ENCODE measurements at places on chromosomes 16 and 17.

- no peak for DNase-seq
Observed at GRCh38 chr17:79098282-79098867, 23.8 kb downstream of the ENGASE start.

- DNase-seq, result no peak
Observed at GRCh38 chr17:56638591-56639051, 45.1 kb downstream of the NOG start.

DNA sequence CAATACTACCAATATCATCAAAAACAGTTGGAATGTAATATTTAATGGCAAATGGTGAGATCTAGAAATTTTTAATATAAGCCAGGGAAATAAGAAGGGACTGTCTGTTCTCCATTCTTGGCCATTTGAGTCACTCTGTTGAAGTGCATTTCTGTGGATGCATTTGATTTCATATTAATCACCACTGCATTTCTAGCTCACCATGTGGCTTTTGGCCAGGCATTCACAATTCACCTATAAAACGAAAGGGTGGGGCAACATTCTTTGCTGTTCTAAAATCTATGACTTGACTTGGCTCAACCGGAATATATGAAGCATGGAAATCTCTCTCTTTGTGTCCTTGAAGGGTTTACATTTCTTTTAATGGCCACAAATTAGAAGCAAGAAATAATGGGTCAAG is 483.0 kb downstream of the SLC39A11 start:
- no peak for DNase-seq

- peak; percentile 68 for DNase-seq
Observed at GRCh38 chr17:18185391-18185790, 1.8 kb downstream of the ALKBH5 start.

- DNase-seq, result peak; percentile 18
Observed at GRCh38 chr17:38636054-38636453, 30.3 kb upstream of the SRCIN1 start.

DNA sequence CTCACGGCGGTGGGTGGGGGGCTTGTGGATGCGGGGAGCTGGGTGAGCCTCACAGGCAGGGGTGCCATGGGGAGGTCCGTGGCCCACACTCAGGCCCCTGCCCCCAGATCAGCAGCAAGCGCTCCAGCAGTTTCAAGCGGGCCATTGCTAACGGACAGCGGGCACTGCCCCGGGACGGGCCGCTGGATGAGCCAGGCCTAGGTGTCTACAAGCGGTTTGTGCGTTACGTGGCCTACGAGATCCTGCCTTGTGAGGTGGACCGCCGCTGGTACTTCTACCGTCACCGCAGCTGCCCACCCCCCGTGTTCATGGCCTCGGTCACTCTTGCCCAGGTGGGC is 1.1 kb downstream of the RHBDL1 start:
- DNase-seq, result no peak

DNA sequence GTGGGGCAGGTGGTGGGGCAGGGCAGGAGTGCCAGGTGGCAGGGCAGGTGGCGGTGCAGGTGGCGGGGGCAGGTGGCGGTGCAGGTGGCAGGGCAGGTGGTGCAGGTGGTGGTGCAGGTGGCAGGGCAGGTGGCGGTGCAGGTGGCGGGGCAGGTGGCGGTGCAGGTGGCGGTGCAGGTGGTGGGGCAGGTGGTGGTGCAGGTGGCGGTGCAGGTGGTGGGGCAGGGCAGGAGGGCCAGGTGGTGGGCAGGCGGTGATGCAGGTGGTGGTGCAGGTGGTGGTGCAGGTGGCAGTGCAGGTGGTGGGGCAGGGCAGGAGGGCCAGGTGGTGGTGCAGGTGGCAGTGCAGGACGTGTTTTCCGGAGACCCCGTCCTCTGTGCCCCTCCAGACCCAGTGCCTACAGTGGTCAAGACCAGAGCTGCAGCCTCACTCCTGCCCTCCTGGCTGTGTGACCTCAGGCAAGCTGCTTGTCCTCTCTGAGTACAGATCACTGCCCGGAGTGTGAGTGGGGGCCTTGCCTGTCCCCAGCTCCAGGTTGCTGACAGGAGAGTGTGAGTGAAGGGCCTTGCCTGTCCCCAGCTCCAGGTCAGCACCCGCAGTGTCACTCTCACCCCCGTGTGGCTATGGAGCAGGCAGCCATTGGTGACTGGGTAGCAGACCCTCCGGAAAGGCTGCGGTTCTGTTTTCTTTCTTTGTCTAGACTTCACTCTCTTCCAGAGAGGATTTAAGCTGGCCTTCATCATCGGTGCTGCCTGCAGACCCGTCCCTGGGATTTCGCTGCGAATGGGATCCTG is 16.1 kb upstream of the NPTX1 start:
- DNase-seq, result peak; percentile 59

DNA sequence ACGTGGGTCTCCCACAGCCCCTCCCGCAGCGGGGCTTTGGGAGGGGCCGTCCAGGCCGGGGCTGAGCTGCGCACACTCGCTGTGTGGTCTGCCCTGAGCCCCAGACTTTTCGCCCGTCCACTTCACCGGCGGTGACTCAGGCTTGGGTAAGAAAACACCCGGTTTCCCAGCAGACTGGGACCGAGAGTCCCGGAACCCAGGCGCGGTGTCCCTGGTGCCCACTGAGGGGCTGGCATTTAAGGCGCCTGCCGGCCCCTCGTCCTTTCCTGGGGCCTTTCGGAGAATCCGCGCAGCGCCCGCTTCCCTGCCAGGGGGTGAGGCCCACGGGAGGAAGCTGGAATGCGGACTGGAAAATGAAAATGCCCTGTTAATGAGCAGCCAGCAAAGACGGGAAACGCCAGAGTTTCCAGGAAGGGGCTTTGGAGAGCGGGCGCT is 100.3 kb downstream of the C16orf95 start:
- no peak for DNase-seq

GRCh38 chr17:80790021-80790765 is 201.4 kb upstream of the CHMP6 start:
- no peak for DNase-seq

- DNase-seq, result peak; percentile 81
Observed at GRCh38 chr16:12573730-12574383, 229.8 kb downstream of the CPPED1 start.

- no peak for DNase-seq
Observed at GRCh38 chr17:71765437-71765836, 355.4 kb upstream of the SOX9 start.

GRCh38 chr16:30340621-30341020 is 14.5 kb downstream of the CD2BP2 start:
- DNase-seq, result no peak

GRCh38 chr17:40452216-40452787 is 9.1 kb downstream of the IGFBP4 start:
- DNase-seq, result no peak

GRCh38 chr17:78117027-78117981 is 11.3 kb downstream of the TMC6 start:
- DNase-seq, result peak; percentile 73

GRCh38 chr17:35170968-35171771 is 23.0 kb downstream of the SLC35G3 start:
- DNase-seq, result no peak

- DNase-seq, result peak; percentile 44
Observed at GRCh38 chr16:1150511-1150982, 2.4 kb upstream of the CACNA1H start.

DNA sequence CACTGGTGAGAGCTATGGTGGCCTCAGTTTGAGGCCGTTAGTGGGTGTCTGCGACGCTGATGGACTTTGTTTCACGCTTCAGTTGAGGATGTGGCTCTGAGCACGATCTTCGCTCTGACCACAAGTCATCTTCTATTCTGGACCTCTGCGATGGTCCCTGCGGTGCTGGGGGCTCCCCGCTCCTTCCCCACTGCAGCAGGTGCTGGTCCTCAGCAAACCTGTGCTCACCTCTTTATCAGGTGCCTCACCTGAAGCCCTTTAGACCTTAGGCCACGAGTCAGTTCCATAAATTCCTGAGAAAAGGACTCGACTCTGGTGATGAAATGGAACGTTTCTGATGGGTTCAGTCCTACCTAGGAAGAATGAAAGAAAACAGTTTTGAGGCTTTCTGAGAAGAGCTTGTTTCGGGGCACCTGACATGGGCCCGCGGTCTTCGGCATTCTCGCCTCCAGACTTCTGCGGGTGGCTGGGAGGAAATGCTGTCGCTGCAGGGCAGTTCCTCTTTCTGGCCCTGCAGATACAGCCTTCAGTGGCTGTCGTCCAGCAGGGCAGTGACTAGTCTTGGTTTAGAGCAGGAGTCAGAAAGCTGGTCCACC is 4.7 kb downstream of the KCTD5 start:
- DNase-seq, result no peak

GRCh38 chr17:14575471-14575953 is 274.6 kb downstream of the HS3ST3B1 start:
- no peak for DNase-seq

GRCh38 chr16:63714876-63715275 is 1407.0 kb downstream of the CDH11 start:
- no peak for DNase-seq

GRCh38 chr17:82642022-82642421 is 6.2 kb downstream of the WDR45B start:
- no peak for DNase-seq

GRCh38 chr17:15945527-15946191 is 729 bp downstream of the ADORA2B start:
- peak; percentile 54 for DNase-seq

GRCh38 chr16:528111-529011 is 849 bp downstream of the CAPN15 start:
- DNase-seq, result peak; percentile 46

DNA sequence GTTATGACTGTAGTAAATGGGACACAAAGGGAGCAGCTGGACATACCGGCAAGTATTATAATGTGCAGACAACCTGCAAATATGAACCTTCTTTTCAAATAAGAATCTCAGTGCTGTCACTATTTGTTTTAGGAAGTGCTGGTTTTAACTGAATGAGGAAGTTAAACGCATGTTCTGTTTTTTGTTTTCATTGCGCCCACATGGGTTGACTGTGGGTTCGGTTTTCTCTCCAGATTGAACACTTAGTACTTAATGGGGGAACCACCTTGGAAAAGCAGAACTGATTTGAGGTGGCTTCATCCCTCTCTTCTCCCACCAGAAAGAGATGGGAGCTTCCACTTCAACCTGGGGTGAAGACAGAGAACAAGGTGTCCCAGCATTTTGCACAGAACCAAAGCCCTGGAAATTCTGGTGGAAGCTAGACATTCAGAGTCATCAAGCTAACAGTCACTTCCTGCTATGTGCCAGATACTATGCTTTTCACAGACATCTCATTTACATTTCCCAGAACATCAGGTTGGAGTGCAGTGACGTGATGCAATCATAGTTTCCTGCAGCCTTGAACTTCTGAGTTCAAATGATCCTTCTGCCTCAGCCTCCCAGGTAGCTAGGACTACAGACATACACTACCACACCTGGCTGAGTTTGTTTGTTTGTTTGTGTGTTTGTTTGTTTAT is 149.8 kb downstream of the CDH13 start:
- DNase-seq, result no peak

- peak; percentile 4 for DNase-seq
Observed at GRCh38 chr16:69830534-69831211, 68.5 kb downstream of the WWP2 start.

GRCh38 chr16:9232102-9232770 is 140.8 kb downstream of the HAPSTR1 start:
- DNase-seq, result peak; percentile 27

GRCh38 chr16:16100631-16101030 is 122.7 kb downstream of the ABCC6 start:
- no peak for DNase-seq

DNA sequence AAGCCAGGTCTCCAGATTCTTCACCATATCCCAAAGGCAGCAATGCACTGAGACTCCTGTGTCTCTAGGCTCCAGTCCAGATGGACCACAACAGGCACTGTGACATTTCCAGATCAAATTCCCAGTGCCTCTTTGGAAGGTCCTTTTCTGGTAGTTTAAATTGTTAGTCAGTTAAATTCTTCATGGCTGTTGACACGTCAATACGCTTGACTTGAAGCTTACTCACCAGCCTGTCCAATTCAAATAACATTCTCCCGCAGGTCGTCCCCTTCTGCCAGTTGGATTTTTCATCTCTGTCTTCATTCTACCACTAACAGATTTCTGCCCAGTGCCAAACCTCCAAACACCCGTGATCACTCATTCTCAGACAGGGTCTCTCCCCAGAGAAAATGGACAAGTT is 86.7 kb downstream of the SHISA9 start:
- no peak for DNase-seq

DNA sequence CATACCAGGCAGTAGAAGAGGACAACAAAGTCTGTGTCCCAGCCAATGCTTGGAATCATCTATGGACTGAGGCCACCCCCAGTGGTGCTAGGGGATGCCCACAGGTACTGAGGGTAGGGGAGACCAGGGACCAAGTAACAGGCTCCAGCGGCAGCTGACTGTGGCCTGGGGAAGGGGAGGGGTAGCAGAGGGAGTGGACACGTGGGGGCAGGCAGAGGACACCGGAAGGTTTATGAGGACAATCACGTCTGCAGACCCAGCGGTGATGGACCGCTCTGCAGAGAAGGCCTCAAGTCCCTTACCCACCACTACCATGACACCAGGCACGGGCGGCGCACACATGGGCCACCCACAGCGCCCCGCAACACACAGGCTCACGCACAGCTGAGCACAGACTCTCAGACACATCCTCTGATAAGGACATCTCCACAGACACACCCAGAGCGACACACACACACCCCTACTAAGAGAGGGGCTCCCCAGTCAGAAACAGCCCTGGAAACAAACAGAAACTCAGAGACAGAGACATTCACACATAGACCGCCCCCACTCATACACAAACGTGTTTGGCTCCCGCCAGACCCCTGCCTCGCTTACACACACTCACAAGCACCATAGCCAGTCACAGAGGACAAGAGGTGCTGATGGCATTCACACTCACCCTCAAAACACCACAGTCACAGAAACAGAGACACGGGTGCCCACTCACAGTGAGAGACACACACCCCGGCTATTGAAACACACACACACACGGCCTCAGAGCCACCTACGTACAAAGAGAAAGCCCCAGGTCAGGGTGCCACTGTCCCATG is 35.8 kb downstream of the SRCIN1 start:
- no peak for DNase-seq

- no peak for DNase-seq
Observed at GRCh38 chr17:72634621-72635020, 457.9 kb downstream of the SLC39A11 start.

GRCh38 chr16:49330562-49331201 is 42.9 kb upstream of the C16orf78 start:
- peak; percentile 5 for DNase-seq

DNA sequence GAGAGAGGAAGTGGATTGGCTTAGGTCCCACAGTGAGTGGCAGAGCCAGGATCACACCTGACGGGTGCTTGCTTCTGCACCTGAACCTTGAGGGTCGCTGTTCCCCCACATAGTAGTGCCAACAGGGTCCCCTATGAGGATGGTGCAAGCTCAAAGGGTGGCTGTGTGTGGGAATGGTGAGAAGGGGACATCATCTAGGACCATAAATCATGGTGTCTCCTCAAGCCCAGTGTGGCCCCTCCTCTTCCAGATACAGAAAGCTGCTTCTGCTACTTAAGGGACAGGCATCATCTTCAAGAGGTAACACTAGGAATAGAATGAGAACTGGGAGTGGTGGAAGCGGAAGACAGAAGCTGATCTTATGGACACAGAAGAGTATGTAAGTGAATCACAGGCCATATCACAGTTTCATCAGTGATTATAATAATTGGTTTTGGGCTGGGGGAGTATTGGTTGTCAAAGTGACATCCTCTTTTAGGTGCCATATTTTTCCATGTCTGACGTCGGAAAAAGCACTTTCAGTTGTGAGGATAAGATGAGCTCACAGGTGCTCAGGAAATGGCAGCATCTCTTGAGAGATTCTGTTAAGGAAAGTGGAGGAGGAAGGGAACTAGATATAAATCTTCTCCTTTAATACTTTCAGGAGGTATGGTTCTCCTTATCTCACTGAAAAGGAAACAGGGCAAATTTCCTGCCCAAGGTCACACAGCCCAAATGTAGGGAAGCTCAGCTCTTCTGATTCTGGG is 83.2 kb upstream of the HNF1B start:
- no peak for DNase-seq

GRCh38 chr16:83854420-83854819 is 44.5 kb upstream of the MLYCD start:
- DNase-seq, result no peak

All from NCI-H82 (cell line).